ENCODE measurements at places on chromosomes 16 and 17.

DNA sequence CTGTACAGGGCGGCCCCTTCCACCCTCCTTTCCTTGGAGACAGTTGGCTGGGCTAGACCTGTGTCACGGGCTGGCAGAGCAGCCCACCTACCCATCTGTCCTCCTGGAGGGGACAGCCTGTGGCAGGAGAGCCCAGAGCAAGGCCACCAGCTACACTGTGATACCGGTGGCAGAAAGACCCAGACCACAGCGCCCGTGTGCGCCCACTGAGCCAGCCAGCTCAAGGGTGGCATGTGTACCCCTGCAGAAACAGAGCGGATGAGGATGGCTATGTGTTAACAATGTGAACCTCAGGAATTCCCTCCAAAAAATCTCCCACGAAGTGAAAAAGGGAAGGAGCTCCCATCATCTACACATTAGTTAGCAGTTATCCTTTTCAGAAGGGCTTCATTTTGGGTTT lies 7.1 kb downstream of the HBQ1 start:
- no peak overlapping the region for H3K27ac ChIP-seq
- H3K4me3 ChIP-seq: no peak overlapping the region
- DNase-seq: no peak

DNA sequence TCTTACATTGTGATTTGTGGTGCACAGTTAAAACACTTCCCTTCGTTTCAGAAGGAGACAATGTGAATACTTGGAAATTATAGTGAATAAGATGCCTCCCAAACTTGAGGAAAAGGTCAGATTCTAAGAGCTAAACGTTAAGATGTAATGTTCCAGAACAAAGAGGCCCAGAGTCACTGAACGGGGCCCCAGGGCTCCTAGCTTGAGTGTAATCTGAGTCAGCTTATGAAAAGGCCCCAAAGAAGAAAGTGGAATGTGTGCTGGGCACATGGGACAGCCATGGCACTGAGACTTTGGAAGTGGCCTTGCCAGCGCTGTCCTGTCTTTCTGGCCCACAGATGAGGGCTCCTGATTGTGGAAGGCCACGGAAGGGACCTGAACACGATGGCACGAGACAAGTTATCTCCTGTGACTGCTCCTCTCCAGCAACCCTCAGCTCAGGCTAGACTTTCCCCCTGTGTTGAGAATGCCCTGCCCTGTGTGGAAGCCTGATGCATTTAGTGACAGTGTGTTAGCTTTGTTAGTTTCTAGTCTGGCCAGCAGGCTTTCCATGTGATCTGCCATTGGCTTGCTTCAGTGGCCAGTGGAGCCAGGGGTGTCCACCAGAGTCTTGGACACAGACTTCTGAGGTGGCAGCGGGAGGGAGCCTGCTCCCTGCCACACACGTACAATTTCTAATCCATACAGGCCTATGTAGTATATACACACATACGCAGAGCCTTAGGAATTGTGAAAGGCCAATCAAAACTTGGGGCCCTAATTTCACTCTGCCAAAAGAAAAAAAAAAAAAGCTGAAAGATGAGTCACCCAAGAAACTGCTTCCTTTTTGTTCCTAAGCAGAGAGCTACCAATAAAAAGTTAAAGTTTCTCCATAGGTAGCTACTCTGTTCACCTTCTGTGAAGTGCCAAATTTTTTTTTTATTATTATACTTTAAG lies 13.1 kb downstream of the SPATA33 start:
- H3K4me3 ChIP-seq: no peak overlapping the region
- H3K36me3 ChIP-seq: no peaks in the 10 kb centered on the region
- H3K4me1 ChIP-seq: peaks cover 11% of the 10 kb centered on the region

GRCh38 chr17:40699853-40700252 lies 3.7 kb downstream of the KRT24 start:
- H3K4me3 ChIP-seq: peak overlapping the region; percentile 48
- peaks cover 10% of the 10 kb centered on the region for H3K4me1 ChIP-seq
- H3K27ac ChIP-seq: no peak overlapping the region
- no peaks in the 10 kb centered on the region for H3K36me3 ChIP-seq

DNA sequence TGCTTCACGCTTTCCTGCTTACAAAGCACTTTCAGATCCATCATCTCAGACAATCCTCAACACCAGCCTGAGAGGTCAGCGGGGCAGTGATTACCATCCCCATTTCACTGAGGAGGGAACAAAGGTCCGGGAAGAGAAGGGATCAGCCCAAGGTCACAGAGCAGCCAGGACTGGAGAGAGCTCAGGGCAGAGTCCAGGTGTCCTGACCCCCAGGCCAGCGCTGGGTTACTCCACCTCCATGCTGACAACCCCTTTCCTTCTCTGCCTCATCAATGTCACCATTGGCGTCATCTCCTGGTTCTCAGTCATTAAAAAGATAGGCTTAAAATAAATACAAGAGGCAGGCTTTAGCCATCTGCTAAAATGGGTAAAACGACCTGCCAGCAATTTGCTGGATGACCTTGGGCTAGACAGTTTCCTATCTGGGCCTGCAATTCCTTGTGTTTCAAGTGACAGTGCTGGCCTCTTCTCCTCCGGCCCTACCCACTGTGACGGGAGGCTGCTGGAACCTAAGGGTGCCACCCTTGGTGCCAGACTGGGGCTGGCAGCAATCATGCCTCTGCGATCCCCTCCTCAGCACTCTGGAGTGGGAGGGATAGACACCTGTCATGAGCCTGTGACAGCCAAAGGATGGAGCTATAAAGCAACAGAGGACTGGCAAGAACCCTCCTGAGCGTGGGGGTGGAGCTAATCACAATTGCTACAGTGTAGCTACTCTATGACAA lies 79.5 kb upstream of the CCL1 start:
- DNase-seq: no peak
- no peaks in the 10 kb centered on the region for H3K27me3 ChIP-seq
- H3K4me3 ChIP-seq: no peak overlapping the region
- H3K4me1 ChIP-seq: no peaks in the 10 kb centered on the region

GRCh38 chr16:85582229-85582991 lies 30.7 kb upstream of the GSE1 start:
- H3K27me3 ChIP-seq: no peaks in the 10 kb centered on the region
- H3K36me3 ChIP-seq: no peaks in the 10 kb centered on the region
- H3K27ac ChIP-seq: peak overlapping the region; percentile 79
- peaks cover 49% of the 10 kb centered on the region for H3K4me1 ChIP-seq
- no peak overlapping the region for H3K4me3 ChIP-seq
